ENCODE measurements at places on chromosomes 2 and 18.

GRCh38 chr2:112836695-112837117 lies at the start of gene IL1B:
Gene IL1B, minus strand, starts transcription at chr2:112836779. Its CDS starts 550 bp downstream, at chr2:112836229.
- DNase-seq, result no peak

- DNase-seq, result no peak
These were observed 169.4 kb downstream of the DDX1 start for GRCh38 chr2:15761056-15761455.

DNA sequence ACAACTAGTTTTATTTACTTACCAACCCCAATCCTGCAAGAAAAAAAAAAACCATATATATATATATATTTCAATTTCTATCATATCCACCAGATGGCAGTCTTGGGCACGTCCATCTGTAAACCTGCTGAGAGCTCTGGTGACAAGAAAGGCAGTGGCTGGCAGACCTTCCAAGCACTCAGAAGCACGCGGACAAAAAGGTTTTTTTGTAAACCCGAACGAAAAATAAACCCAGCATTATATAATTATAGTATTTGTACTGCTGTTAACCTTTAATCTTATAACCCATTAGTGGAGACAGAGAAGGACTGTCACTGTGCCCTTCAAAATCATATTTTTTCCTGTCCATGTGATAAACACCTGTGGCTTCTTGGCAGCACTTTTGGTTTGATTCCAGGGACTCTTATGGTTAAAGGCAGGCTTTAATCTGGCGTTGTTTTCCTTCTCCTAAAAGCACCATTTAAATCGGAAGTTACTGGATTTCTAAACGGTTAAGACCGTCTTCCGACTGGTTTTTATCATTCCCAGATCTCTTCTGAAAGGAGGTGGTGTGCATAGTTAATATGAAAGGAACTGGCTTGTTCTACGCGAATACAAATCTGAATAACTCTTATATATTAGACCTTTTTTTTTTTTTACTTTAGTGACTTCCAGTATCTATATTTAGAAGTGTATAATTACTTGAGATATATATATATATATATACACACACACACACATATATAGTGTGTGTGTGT lies 31.0 kb upstream of the SLC3A1 start:
- DNase-seq, result peak; percentile 12

GRCh38 chr2:12762337-12762736 lies 45.6 kb downstream of the TRIB2 start:
- no peak for DNase-seq

DNA sequence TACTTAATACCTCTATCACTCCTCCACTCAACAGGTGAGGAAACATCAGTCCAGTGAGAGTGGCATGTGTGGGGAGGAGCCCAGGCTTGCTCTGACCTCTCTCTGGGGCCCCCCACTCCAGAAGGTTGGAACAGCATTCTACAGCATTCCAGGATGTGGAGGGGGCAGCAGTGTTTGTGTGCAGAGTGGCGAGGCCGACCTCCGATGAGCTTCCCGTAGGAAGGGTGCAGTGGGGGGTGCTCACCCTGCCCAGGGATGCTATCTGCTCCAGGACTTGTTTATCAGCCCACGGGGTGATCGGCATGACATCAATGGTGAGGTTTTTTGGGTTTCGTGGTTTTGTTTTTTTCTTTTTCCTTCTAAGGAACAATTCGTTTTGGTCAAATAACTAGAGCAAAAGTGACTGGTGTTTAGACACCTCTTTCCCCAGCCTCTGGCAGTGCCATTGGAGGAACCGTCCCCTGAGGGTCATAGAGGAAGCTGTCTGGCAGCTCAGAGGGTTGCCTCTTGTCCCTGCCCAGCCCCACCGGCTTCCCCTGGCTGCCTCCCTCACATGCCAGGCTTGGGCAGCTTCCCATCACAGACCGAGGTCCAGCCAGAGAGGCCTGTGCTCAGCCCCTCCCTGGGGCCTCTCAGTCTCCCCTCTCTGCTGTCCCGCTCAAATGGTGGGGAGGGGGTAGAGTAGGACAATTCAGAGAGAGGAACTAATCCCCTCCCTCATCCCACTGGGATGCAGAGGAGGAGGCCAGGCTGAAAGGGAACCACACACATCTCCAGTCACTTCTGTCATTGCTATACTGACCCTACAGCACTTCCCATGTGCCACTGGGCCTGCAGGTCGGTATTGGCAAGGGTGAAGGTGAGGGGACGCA lies 96.5 kb downstream of the ZFP36L2 start:
- no peak for DNase-seq
